ENCODE measurements at places on chromosomes 7 and 10.
A peak's percentile ranks its signal among the peaks of the same experiment; 100 is the strongest.

DNA sequence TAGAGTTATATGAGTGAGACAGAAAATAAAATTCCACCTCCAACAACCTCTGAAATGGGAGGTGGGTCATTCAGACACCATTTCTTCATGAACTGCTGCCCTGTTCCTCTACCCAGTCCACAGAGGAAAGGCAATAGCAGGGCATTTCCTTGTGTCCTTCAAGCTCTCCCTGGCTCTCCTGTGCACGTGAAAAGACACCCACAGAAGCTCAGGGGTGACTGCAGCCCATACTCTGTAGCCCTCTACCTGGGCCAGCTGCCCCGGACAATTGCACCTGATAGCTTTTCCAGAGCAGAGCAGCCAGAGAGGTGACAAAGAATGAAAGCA lies 10.0 kb downstream of the ST8SIA6 start:
- no peak overlapping the region for H3K27ac ChIP-seq
- no peaks in the 10 kb centered on the region for H3K36me3 ChIP-seq
- H3K27me3 ChIP-seq = no peaks in the 10 kb centered on the region
- H3K4me1 ChIP-seq = no peaks in the 10 kb centered on the region

DNA sequence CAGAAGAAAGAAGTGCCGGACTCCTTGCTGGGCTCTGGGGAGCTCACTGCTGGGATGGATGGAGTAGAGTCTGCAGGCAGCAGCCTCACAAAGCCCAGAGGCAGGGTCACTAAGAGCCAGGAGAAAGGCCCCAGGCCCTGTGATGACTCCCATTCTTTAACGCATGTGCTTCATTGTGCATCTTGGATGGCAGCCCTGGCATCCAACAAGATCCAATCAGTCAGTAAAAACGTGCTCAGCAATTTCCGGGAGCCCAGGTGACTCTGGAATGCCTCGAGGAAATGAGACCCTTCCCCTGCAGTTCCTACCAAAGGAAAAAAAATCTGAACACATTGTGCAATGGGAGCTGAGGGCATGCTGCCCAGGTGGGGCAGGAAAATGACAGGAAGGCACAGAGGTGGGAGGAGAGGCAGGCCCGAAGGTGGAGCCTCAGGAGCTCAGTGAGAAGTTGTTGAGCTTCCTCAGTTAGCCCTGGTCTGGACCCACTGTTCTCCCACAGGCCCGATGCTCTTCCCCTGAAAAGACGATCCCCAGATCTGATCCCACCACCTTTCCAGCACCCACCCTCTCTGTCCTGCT lies 60.7 kb upstream of the TMEM72 start:
- no peak for DNase-seq
- no peak overlapping the region for H3K4me3 ChIP-seq
- H3K36me3 ChIP-seq = no peaks in the 10 kb centered on the region
- H3K27me3 ChIP-seq = no peaks in the 10 kb centered on the region
- H3K27ac ChIP-seq = no peak overlapping the region
- H3K4me1 ChIP-seq = no peaks in the 10 kb centered on the region

DNA sequence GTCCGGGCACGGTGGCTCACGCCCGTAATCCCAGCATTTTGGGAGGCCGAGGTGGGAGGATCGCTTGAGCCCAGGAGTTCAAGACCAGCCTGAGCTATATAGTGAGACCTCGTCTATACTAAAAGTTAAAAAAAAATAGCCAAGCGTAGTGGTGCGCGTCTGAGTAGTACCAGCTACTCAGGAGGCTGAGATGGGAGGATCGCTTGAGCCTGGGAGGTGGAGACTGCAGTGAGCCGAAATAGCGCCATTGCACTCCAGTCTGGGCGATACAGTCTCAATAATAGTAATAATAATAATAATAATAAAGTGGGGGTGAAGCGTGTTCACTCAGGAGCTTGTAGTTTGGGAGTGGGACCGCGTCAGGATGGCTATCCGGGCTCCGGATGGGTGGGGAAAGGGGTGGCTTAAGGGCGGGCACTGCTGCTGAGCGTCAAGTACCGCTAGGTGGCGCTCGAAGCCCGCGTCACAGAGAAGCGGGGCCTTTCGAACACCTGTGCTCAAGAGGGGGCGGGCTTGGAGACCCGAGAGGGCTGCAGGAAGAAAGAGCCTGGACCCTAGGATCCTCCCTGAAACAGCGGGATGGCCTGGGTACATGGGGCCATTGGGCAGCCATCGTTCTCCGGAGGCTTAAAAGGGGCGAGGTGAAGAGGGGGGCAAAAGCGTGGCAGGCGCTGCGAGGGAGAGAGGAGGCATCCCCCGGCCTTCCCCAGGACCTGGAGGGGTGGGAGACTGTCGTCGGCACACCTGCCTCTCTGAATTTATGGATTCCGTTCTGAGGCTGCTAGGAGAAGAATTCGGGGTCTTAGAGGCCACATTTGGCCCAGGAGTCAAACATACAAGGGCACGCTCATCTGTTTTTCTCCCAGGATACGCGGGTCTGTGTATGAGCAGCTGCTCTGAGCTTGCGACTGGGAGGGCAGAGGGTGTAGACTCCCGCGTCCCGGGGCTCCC lies 14.5 kb downstream of the LBX1 start:
- no peak overlapping the region for H3K27ac ChIP-seq
- DNase-seq = no peak
- peaks cover 9% of the 10 kb centered on the region for H3K4me1 ChIP-seq
- H3K36me3 ChIP-seq = no peaks in the 10 kb centered on the region
- H3K4me3 ChIP-seq = no peak overlapping the region
- H3K27me3 ChIP-seq = peaks cover 19% of the 10 kb centered on the region

DNA sequence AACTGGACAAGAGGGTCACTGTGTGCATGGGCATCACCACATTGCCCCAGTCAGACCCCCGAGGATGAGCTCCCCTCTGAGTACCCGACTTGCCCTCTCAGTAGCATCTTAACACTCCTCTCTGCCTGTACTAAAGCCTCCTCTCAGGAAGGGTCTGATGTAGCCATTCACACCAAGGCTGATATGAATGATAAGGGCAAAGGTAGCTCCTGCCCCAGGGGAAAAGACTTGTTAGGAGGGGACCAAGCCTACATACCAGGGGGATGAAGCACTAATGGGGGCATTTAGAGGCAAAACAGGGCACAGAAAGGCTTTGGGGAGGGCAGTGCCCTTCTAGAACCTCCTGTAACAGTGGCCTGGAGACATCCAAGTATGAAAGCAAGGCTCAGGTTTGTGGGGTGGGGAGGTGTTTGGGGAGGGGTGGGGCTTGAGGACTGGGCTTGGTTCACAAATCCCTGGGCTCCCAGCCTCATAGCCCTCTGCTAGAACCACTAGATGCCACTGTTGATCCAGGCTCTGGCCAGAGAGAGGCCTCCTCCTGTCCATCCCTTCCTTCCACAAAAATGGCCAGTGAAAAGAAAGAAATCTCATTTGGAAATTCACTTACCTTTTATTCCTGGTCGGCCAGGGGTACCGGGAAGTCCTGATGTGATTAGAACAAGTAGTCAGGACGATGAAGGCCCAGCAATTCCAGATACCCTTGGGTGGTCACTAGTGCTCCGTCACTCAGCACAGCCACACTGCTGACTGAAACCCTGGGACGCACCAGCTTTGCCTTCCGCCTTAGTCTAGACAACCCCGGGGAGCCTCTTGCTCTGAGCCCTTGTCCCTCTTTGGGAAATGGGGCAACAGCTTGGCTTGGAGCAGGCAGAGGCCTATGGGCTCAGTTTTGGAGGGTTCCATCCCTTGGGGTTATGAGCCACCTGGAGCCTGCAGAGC lies 40.3 kb downstream of the COL17A1 start:
- no peaks in the 10 kb centered on the region for H3K36me3 ChIP-seq
- H3K4me1 ChIP-seq = no peaks in the 10 kb centered on the region
- no peak for DNase-seq
- H3K4me3 ChIP-seq = no peak overlapping the region
- H3K27ac ChIP-seq = no peak overlapping the region

GRCh38 chr7:83614112-83614511 lies 34.8 kb downstream of the SEMA3E start:
- no peaks in the 10 kb centered on the region for H3K27me3 ChIP-seq
- no peaks in the 10 kb centered on the region for H3K4me1 ChIP-seq
- H3K36me3 ChIP-seq = no peaks in the 10 kb centered on the region
- no peak overlapping the region for H3K27ac ChIP-seq
- no peak for DNase-seq
- no peak overlapping the region for H3K4me3 ChIP-seq

- H3K36me3 ChIP-seq = no peaks in the 10 kb centered on the region
- no peak overlapping the region for H3K4me3 ChIP-seq
- no peaks in the 10 kb centered on the region for H3K27me3 ChIP-seq
- H3K4me1 ChIP-seq = no peaks in the 10 kb centered on the region
- no peak overlapping the region for H3K27ac ChIP-seq
- no peak for DNase-seq
These were observed 716.6 kb upstream of the FZD8 start for GRCh38 chr10:36358736-36359135.

GRCh38 chr7:7438851-7439250 lies 96.8 kb downstream of the COL28A1 start:
- DNase-seq = no peak
- no peaks in the 10 kb centered on the region for H3K36me3 ChIP-seq
- H3K27me3 ChIP-seq = no peaks in the 10 kb centered on the region
- no peak overlapping the region for H3K4me3 ChIP-seq
- no peak overlapping the region for H3K27ac ChIP-seq

GRCh38 chr7:154620141-154620755 lies 382.7 kb downstream of the PAXIP1 start:
- no peaks in the 10 kb centered on the region for H3K27me3 ChIP-seq
- H3K4me3 ChIP-seq = no peak overlapping the region
- no peaks in the 10 kb centered on the region for H3K36me3 ChIP-seq
- no peak for DNase-seq
- H3K4me1 ChIP-seq = no peaks in the 10 kb centered on the region

DNA sequence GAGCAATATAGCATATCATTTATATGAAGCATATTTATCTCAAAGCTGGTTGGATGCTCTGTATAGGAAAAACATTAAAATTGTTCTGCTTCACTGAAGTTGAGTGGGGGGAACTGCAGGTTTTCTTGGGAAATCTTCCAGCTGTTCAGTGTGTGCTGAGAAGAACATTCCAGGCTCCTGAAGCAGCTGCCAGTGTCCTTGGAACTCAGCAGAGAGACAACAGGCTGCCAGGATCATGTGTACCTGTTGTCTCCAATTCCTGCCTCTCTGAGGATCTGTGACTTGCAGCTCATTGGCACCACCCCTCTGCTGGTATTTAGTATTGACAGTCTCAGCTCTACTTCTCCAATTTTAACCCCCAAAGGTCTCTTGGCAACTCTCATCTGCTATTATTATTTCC lies 42.3 kb upstream of the PRKG1 start:
- no peaks in the 10 kb centered on the region for H3K27me3 ChIP-seq
- H3K4me1 ChIP-seq = peaks cover 20% of the 10 kb centered on the region
- H3K36me3 ChIP-seq = no peaks in the 10 kb centered on the region
- H3K4me3 ChIP-seq = no peak overlapping the region
- DNase-seq = peak; percentile 69

DNA sequence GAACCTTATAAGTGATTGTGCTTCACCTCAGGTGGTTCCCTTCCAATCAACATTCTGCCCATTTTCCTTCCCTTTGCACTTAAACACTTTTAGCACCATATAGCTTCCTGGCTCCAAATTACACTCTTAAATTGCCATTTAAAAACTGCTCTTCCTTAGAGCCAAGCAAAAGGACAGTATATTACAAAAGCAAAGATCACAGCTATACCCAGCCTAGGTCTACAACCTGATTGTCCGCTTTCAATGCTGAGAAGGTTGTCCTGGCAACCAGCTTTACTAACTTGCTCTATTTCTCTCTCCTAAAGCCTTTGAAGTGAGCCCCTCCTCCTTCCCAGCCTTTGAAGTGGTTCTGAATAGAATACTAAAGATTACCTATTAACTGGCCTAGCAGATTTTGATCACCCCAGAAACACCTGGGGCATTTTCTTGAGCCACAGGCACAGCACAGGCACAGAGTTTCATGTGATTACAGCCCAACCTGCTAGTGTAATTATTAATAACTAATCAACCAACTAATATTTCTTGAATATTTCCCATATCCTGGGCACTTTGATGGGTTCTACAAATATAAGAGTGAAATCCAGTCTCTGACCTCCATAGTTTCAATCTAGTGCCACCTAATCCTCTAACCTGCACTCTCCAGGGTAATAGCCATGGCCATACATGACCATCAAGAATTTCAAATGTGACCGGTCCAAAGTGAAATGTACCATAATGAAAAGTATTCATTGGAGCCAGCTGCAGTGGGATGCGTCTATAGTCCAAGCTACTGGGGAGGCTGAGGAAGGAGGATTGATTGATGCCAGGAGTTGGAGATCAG lies 63.6 kb upstream of the TRIM24 start:
- H3K27ac ChIP-seq = no peak overlapping the region
- no peaks in the 10 kb centered on the region for H3K36me3 ChIP-seq
- H3K27me3 ChIP-seq = no peaks in the 10 kb centered on the region
- H3K4me3 ChIP-seq = no peak overlapping the region
- H3K4me1 ChIP-seq = no peaks in the 10 kb centered on the region

DNA sequence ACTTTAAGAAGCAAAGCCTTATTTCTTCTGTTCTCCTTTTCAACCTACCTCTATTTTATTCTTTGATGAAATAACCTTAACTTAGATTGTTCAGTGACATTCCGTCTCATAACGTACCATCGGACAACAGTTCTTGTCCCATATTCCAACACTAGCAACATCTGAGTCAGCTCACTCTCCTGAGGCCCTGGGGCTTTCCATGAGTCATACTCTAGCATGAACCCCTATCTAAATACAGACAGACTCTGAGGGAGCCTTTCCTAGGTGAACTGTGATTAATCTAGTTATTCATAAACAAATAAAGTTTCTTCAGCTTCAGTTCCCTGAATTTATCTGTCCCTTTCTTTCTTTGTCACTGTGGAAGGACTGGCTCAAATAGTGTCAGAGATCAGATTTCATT lies 168.7 kb upstream of the LYZL1 start:
- H3K4me1 ChIP-seq = no peaks in the 10 kb centered on the region
- H3K27ac ChIP-seq = no peak overlapping the region
- H3K4me3 ChIP-seq = no peak overlapping the region
- no peak for DNase-seq
- H3K36me3 ChIP-seq = no peaks in the 10 kb centered on the region
- no peaks in the 10 kb centered on the region for H3K27me3 ChIP-seq

GRCh38 chr10:35017608-35018007 lies 72.5 kb downstream of the CUL2 start:
- peaks cover 24% of the 10 kb centered on the region for H3K36me3 ChIP-seq
- H3K4me3 ChIP-seq = no peak overlapping the region
- DNase-seq = no peak
- no peak overlapping the region for H3K27ac ChIP-seq

- no peak overlapping the region for H3K4me3 ChIP-seq
- H3K27me3 ChIP-seq = no peaks in the 10 kb centered on the region
- H3K36me3 ChIP-seq = no peaks in the 10 kb centered on the region
- no peaks in the 10 kb centered on the region for H3K4me1 ChIP-seq
These were observed 254.5 kb downstream of the BUB3 start for GRCh38 chr10:123408660-123409059.

- H3K4me3 ChIP-seq = no peak overlapping the region
- no peaks in the 10 kb centered on the region for H3K27me3 ChIP-seq
- DNase-seq = no peak
- no peaks in the 10 kb centered on the region for H3K36me3 ChIP-seq
- peaks cover 9% of the 10 kb centered on the region for H3K4me1 ChIP-seq
These were observed 277.8 kb downstream of the EXOC4 start for GRCh38 chr7:133530682-133531081.

DNA sequence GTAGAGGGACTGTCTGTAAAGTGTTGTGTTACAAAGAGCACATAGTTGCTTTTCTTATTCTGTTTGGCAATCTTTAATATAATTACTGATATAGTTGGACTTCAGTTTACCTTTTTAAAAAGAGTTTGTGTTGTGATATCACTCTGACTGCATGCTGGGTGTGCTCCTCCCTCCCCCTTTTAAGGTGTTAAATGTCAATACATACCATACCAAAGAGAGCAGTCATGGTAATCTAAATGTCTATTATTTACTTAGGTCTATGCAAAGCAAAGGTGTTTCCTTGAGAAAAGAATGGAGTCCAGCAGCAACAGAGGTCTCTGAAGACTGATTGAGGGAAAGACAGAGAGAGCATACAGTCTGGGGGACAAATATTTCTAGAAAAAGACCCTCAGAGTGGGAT lies 275.1 kb upstream of the NRP1 start:
- no peaks in the 10 kb centered on the region for H3K4me1 ChIP-seq
- H3K27me3 ChIP-seq = no peaks in the 10 kb centered on the region
- DNase-seq = no peak
- H3K36me3 ChIP-seq = no peaks in the 10 kb centered on the region

All from gastrocnemius medialis (tissue), 4 donors.